ENCODE measurements at places on chromosomes 1 and 21.

- DNase-seq = no peak
Observed at GRCh38 chr1:119323216-119323982, 45.2 kb upstream of the HAO2 start.

DNA sequence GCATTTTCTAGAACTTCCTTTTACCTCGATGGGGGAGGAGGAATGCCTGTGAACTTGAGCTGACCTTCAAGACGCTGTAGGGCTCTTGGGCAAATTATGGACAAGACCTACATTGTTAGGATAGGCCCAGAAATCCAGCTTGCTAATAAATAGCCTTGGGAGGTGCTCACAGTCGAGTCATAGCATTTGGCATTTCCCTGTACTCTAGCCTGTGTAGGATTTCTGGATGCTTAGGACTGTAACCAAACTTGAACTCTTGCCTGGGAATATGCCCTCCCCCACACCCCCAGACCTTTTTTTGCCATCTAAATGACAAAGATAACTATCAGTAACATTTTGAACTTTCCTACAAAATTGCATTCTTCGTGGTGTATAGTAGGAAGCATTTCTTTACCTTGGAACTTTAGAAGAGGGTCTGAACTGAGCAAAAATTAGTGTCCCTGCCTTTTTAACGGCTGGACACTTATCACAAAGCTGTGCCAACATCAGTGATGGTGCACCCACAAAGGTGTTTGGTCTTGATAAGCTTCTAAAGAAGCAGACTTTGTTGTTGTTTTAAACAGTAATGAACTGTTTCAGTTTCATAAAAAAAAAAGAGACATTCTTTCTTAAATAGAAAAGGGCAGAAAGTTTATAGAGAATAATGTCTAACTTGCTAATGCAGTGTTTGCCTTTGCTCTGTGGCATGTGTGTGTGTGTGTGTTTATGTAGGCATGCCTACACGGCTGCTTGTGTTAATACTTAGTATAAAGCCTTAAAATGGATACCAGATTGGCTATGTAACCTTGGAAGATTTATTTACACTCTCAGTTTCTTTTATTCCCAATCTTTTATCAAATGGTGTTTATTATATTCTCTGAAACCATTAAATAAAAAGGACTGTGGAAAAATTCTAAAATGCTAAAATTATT is 88.2 kb downstream of the NFIA start:
- no peak for DNase-seq

DNA sequence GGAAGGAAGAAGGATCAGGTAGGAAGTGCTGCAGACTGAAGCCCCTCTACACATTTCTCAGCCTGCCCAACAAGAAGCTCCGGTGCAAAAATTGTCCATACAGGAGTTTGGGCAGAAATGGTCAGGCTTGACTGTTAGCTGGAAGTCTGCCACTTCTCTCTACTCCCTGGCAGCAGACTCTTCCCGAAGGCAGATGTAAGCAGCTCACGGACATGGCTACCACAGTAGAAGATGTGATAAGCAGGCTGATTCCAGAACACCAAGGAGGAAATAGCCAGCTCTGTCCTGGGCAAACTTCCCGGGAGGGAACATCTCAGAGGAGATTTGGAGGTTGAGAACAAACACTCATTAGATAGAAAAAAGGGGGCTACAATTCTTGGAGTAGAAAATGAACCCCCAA is 52.6 kb downstream of the TRABD2B start:
- DNase-seq = no peak

- no peak for DNase-seq
Observed at GRCh38 chr1:43548285-43549271, 17.9 kb downstream of the PTPRF start.

DNA sequence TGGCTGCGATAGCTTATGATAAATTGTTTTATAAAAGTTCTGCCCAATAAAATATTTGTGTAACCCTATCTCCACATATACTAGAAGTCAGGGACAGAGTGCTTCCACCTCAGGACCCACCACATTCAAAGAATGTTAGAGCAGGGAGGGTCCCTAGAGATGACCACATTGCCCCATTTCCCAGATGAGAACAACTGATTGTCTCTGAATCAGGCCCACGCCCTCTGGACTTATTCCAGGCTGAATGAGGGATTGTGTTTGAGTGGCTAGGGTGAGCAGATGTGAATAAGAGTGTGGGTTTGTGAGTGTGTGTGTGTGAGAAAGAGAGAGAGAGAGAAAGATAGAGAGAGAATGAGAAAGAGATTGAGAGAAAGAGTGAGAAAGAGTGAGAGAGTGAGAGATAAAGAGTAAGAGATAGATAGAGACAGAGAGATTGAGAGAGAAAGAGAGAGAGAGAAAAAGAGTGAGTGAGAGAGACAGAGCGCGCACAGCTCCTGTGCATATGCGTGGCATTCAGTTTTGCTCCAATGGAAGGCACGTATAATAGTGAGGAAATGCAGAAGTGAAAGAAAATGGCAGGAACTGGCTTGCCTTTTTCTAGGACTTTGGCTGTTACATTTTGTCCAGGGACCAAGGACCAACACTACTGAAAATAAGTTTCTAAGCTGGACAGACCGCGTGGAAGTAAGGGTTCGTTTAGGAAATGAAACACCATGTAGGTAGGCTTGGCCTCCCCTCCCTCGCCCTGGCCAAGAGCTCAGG is 94.1 kb downstream of the ABCA4 start:
- no peak for DNase-seq

GRCh38 chr21:42149656-42150473 is 69.1 kb upstream of the ABCG1 start:
- DNase-seq = no peak

DNA sequence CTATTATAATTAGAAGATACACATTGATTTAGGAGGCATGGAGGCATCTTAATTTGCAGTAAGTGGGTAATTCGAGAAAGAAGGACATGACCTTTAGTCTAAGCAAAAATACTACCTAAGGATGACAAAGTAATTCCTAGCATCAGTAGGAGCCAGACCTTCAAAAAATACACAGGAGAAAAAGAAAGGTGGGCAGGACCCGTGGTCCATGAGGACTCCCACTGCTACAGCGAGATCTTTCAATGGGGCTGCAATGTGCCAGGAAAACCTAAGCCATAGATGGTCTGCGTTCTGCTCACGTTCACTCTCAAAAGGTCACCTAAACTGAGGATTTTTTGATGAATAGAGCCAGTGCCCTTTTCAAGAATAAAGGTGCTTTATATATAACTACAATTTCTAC is 10.6 kb upstream of the EXO1 start:
- no peak for DNase-seq

DNA sequence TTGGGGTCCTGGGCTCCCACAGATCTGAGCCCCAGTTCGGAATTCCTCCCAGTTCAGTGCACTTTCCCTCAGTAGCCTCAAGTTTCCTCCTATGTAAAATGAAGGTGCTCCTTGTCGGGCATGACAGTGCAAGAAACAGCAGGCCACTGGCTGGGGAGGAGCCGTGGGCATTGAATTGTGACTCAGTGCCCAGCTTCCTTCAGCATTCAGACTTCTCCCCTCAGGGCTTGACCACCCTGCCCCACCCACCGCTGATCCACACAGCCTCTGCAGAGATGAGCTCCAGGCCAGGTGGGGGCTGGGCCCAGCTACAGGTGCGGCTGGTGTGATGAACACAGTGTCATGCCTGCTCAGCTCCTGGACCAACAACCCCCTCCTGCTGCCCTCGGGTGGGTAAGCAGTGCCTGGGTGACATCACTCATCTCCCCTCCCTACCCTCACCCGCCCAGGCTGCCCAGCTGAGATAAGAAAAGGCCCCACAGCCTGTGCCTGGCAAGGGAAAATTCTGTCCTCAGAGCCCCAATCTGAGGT is 4.9 kb downstream of the MOB3C start:
- no peak for DNase-seq

DNA sequence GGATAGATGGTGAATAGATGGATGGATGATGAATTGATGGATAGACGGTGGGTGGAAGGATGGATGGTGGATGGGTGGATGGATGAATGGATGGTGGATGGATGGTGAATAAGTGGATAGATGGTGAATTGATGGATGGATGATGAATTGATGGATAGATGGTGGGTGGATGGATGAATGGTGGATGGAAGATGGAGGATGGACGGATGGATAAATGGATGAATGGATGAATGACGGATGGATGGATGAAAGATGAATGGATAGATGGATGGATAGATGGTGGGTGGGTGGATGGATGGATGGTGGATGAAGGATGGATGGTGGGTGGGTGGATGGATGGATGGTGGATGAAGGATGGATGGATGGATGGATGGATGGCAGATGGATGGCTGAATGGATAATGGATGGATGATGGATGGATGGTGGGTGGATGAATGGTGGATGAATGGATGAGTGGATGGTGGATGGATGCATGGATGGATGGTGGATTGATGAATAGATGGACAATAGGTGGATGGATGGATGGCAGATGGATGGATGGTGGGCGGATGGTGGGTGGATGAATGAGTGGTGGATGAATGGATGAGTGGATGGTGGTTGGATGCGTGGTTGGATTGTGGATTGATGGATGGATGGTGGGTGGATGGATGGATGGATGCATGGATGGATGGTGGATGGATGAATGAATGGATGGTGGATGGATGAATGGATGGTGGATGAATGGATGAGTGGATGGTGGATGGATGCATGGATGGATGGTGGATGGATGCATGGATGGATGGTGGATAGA is 5.3 kb downstream of the CHD5 start:
- DNase-seq = no peak

- no peak for DNase-seq
Observed at GRCh38 chr1:79478160-79478559, 471.6 kb upstream of the ADGRL4 start.

DNA sequence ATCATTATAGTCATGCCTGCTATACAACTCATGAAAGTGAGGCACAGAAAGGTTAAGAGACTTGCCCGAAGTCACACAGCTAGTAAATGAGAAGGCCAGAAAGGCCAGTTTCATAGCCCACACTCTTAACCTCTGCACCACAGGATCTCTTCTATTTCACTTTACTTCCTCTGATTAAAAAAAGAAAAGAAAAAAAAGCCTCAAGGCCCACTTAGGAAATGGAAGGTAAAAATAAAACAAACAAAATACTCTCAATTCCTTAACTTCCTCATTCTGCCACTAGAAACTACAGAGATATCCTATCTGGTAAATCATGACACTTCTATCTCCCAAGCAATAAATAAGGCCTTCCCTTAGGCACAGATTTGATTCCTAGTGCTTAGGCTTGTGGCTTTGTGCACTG is 7.6 kb upstream of the ENAH start:
- DNase-seq = no peak

GRCh38 chr1:9100471-9101043 is 28.3 kb downstream of the GPR157 start:
- DNase-seq = no peak

GRCh38 chr1:230074270-230074669 is 7.2 kb downstream of the GALNT2 start:
- DNase-seq = no peak

GRCh38 chr1:54710434-54710833 is 5.2 kb upstream of the TTC4 start:
- DNase-seq = no peak

- no peak for DNase-seq
Observed at GRCh38 chr1:65812065-65812464, 19.4 kb downstream of the PDE4B start.

- DNase-seq = no peak
Observed at GRCh38 chr1:177119311-177119710, 45.2 kb downstream of the ASTN1 start.

GRCh38 chr21:14303731-14304488 is 79.0 kb downstream of the HSPA13 start:
- DNase-seq = no peak

- no peak for DNase-seq
Observed at GRCh38 chr1:35585281-35585680, 12.2 kb downstream of the TFAP2E start.

DNA sequence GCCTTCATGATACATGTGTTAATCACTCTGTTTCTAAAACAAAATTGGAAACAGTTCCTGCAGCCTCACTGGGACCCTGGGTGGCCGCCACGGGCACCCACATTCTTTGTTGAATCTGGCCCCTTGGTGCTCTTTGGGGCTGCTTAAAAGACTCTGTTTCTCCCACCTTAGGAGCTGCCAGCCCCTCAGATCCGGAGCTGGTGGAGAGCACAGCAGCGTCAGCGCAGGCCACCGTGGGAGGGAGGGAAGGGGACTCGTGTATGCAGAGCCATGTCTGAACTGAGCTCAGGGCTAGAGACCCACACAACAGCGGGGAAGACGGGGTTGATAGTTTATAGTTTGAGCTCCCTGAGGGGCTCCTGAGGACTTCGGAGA is 121.2 kb downstream of the CNIH3 start:
- no peak for DNase-seq

GRCh38 chr1:150992626-150993025 is 10.5 kb downstream of the ANXA9 start:
- no peak for DNase-seq

GRCh38 chr1:153711026-153711425 is 16.8 kb upstream of the INTS3 start:
- DNase-seq = no peak

DNA sequence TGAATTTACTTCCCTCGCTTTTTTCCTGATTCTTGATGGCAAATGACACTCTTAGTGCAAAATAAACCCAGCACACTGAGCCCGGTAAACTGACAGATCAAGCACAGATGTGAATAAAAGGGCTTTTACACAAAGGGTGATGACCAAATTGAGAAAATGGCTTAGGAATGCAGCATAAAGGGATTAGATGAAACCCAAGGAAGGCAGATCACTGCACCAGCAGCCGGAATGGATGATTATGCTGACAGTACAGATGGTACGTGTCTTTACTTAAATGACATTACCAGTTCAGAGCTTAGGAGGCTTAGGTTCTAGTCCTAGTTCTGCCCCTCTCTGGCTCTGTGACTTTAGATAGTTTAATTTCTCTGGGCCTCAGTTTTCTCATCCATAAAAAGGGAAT is 12.0 kb downstream of the PKP1 start:
- DNase-seq = no peak

DNA sequence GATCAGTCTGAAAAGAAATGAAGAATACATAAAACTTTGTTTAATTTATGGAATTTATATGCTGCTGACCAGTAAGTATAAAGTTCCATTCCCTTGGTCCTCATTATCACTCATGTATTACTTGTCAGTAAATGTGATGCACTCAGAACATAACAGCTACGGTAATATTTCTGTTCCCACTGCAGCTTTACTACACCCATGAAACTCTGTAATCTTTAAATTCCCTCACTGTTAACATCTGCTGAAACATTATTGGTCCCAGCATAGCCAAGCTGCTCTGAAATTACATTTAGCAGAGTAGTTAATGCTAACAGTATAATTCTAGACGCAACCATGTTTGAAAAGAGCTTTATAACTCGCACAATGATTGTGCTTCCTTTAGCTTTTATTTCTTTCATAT is 238.4 kb downstream of the GPATCH2 start:
- DNase-seq = no peak

- DNase-seq = no peak
Observed at GRCh38 chr1:83764209-83764608, 234.7 kb downstream of the TTLL7 start.

GRCh38 chr1:97364086-97364485 is 556.7 kb downstream of the DPYD start:
- DNase-seq = no peak

- no peak for DNase-seq
Observed at GRCh38 chr21:38282921-38283320, 26.1 kb downstream of the KCNJ15 start.

Measured in stimulated activated CD8-positive, alpha-beta memory T cell treated with anti-CD3 and anti-CD28 coated beads, Interleukin-15, amount 100 ng/mL, for 4 hours (primary cell).